ENCODE measurements at places on chromosomes 6 and 20. TPM values are rescaled to one million over a fixed set of nuclear protein-coding genes. Genes with fewer than 3 reads are reported as not detected.

DNA sequence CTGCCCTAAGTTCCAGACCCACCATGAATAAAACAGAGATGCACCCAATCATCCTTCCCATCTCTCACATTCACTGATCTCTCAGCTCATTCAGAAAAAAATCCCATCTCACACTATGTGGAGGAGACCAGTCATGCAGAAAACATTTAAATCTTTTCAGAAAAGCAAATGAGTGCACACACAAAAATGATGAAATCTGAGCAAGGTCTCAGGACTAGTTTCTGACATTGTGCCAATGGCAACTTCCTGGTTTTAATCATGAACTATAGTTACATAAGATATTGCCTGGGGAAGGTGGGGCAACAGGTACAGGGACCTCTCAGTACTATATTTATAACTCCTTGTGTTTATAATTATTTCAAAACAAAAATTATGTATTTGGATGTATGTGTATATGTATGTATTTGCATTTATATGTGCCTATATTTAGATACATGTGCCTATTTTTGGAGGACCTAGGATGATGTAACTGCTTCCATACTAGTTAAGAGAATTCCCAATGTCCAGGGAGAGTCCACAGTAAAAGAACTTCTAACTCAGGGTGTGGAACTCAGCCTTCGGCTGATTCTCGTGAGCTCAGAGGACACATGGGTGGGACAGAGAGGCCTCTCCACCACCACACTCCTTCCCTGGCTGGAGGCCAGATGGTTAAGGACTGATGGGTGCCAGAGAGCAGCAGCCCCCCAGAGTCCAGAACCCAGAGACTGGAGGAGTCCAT is 71.7 kb upstream of the MAP3K4 start:
- no peak for DNase-seq

- peak; percentile 27 for DNase-seq
These were observed 94.3 kb downstream of the JPH2 start for GRCh38 chr20:44092551-44093248.

DNA sequence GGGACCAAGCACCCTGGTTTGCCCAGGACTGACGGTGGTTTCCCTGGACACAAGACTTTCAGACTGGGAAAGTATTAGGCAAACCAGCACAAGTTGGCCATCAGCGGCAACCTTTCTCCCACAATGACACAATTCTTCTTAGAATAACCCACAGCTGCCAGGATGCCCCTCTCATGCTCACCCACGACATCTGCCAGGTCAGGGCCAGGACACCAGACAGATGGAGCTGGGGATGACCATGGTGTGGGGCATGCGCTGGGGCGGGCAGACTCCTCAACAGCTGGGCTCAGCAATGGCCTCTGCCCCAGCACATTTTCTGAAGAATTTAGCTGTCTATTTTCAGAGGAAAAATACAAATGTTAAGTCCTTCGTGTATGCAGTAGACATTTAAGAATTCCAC is 226.4 kb downstream of the FNDC1 start:
- DNase-seq, result no peak

The IRAK1BP1 gene
- total RNA-seq, result 3.2 TPM

The SOX4 gene
- total RNA-seq, result 0.12 TPM

The FOXQ1 gene
- total RNA-seq, result not detected

The HRH3 gene
- total RNA-seq, result not detected

Measured in CD4-positive, alpha-beta memory T cell (primary cell).